Forelimb muscle (tissue), 1 donor: ENCODE measurements at places on chromosomes 7 and 10.

GRCh38 chr7:8637322-8637721 lies 203.9 kb downstream of the NXPH1 start:
- no peak for DNase-seq

GRCh38 chr7:128755819-128756476 lies 16.8 kb downstream of the CALU start:
- DNase-seq, result no peak

DNA sequence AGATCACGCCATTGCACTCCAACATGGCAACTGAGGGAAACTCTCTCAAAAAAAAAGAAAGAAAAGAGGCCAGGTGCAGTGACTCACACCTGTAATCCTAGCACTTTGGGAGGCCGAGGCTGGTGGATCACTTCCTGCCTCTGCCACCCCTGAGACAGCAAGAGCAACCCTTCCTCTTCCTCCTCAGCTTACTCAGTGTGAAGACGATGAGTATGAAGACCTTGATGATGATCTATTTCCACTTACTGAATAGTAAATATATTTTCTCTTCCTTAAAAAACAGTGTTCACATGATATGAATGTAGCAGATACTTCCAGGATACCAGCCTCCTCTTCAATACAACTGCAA lies 2.1 kb upstream of the ZKSCAN1 start:
- no peak for DNase-seq

- DNase-seq, result no peak
These were observed 8.0 kb downstream of the CCDC71L start for GRCh38 chr7:106652909-106653308.

DNA sequence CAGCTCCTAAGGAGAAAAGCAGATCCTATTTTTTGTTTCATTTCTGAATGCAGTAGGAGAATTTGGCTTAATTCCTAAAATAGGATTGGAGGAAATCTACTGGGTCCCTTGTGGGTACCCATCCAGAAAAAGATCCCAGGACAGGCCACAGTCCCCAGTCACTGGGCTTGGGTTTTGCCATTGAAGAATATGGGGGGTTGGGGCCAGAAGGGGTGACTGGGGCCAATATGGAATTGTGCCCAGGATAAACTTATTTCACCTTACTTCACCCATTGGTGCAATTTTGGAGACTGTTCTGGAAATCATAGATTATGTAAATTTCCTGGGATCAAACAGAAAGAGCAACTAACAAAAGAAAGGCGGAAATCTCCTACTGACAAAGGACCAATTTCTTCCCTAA lies 5.0 kb downstream of the HOXA5 start:
- DNase-seq, result no peak

DNA sequence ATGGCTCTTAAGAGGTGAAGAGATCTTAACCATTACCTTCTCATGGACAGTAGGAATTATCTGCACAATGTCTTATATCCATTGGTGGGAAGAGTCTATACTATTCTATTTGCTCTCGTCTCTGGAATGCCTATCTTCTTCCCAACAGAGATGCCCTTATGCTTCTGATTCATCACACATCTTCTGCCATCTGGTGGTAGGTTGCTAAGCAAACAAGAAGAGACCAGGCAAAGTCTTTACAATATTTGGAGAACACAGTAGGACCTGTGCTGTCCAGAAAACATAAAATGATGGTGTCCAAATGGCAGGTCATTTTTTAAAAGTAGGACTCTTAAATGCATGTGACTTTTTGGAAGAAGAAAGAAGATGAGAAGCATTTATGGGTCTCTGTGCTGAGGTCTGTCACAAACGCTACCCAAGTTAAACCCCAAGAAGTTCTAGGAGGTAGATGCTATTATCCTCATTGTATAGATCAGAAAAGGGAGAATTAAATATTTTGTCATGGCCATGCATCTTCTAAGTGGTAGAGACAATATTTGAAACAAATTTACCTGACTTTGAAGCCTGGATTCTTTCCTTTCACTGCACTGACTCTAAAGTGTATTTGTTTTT lies 67.8 kb upstream of the NXPH1 start:
- DNase-seq, result no peak

DNA sequence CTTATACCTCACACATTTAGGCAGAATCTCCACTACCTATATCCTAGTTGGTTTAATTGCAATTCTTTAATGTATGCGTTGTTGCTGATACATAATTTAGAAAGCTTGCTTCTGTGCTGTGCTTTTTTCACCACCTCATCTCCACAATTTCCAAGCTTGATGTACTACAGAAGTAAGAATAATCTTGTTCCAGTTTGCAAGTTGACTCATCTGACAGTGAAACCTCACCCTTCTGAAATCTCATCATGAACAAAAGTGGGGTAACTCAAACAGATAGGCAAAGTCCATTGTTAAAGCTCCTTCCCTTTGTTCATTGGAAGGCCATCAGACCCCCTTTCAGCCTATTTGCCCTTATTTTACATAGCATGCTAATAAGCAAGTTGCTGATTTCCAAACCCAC lies 13.6 kb downstream of the EIF4EBP2 start:
- DNase-seq, result no peak
